ENCODE measurements at places on chromosomes 7 and 10. TPM values are rescaled to one million over a fixed set of nuclear protein-coding genes. Genes with fewer than 3 reads are reported as not detected.

Gene HOXA1
- 0.78 TPM for total RNA-seq

- no peak for DNase-seq
These were observed at the start of gene SUN1 for GRCh38 chr7:832167-832967. SUN1 (plus strand) TSS chr7:832476; CDS start chr7:832525, 49 bp downstream.

Gene BTAF1
- total RNA-seq: 74.0 TPM

DNA sequence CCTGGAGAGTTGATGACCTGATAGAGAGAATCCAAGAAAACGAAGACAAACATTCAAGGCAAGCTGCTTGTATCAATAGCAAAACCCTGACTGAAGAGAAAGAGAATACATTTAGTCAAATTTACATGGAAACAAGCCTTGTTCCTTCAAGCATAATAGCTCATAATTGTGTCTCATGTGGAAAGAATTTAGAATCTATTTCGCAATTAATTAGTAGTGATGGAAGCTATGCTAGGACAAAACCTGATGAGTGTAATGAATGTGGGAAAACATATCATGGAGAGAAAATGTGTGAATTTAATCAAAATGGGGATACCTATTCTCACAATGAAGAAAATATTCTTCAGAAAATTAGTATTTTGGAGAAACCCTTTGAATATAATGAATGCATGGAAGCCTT lies 18.0 kb downstream of the RBAK start:
- no peak for DNase-seq

DNA sequence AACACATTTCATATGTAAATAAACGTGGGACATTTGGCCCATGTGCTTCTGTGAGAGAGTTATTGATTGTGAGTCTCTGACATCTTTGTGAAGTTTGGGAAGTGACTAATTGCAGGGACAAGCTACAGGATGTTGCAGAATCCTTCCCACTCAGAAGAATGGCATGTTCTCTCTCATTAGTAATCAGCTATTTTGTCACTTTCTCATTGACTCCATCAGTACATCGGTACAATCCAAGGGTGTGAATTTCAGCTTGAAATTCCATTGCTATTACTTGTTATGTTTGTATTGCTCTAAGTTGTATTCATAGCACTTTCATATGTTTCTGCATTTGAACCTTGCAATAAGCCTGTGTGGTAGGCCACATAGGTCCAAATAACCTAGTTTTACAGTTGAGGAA lies 100.0 kb upstream of the KCNMA1 start:
- no peak for DNase-seq
